Lung (tissue), 17 donors: ENCODE measurements at places on chromosomes 1 and 21. TPM values are rescaled to one million over a fixed set of nuclear protein-coding genes. Genes with fewer than 3 reads are reported as not detected.

HCRTR1 gene
- polyA plus RNA-seq: 0.08 TPM

KRTAP7-1 gene
- not detected for polyA plus RNA-seq

TTF2 gene
- polyA plus RNA-seq: 5.2 TPM

CSF3R gene
- polyA plus RNA-seq: 180 TPM

ZNF593OS gene
- 0.29 TPM for polyA plus RNA-seq

CA14 gene
- polyA plus RNA-seq: 0.30 TPM

LCE2A gene
- polyA plus RNA-seq: not detected

TNN gene
- polyA plus RNA-seq: 0.02 TPM

NEXN gene
- 20.9 TPM for polyA plus RNA-seq

SAMD13 gene
- polyA plus RNA-seq: 0.30 TPM

ORC1 gene
- polyA plus RNA-seq: 0.59 TPM

ATP5PO gene
- polyA plus RNA-seq: 287 TPM

KPRP gene
- polyA plus RNA-seq: not detected

FCMR gene
- 13.3 TPM for polyA plus RNA-seq

TGFBR3 gene
- 13.8 TPM for polyA plus RNA-seq
